Hematopoietic multipotent progenitor cell (in vitro differentiated cells): ENCODE measurements at places on chromosomes 3 and 15. TPM values are rescaled to one million over a fixed set of nuclear protein-coding genes. Genes with fewer than 3 reads are reported as not detected.

The TMCO5A gene
- not detected for total RNA-seq

The HRG gene
- total RNA-seq, result not detected

The AMIGO3 gene
- 17.5 TPM for total RNA-seq

The GOLGA8Q gene
- 1.3 TPM for total RNA-seq

The CPNE9 gene
- total RNA-seq, result 0.81 TPM

The PTX3 gene
- total RNA-seq, result 2.2 TPM

The MYZAP gene
- total RNA-seq, result 0.27 TPM

The FBXL22 gene
- 0.54 TPM for total RNA-seq

The ADGRG7 gene
- not detected for total RNA-seq

The CGNL1 gene
- total RNA-seq, result under 0.01 TPM
